ENCODE measurements at places on chromosomes 3 and 15. TPM values are rescaled to one million over a fixed set of nuclear protein-coding genes. Genes with fewer than 3 reads are reported as not detected.

Gene ZNF774
- total RNA-seq, result 4.4 TPM

Gene KNG1
- not detected for total RNA-seq

Gene GPR27
- total RNA-seq, result 1.3 TPM

Gene SIDT1
- total RNA-seq, result 37.5 TPM

Gene CX3CR1
- 1.4 TPM for total RNA-seq

- no peak overlapping the region for H3K27ac ChIP-seq
- no peak overlapping the region for H3K4me3 ChIP-seq
- H3K4me1 ChIP-seq, result no peaks in the 10 kb centered on the region
These were observed 14.0 kb downstream of the PLCH1 start for GRCh38 chr3:155730843-155731242.

DNA sequence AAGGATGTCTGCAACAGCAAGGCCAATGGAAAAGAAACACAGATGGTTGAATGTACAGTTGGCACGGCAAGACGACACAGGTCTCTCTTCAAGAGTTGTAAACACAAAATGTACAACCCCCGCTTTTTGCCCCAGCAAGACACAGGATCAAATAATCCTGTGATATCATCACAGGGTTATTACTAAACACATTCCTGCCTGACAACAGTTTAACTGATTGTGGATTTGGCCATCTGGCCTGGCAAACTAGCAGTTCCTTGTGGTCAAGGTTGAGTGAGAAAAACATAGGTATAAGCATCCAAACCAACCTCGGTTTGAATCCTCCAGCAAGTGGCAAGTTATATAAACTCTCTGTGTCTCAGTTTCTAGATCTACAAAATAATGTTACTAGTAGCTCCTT, 23.4 kb downstream of the PARP16 start:
- no peak overlapping the region for H3K27ac ChIP-seq
- H3K27me3 ChIP-seq, result no peaks in the 10 kb centered on the region
- no peaks in the 10 kb centered on the region for H3K4me1 ChIP-seq
- H3K4me3 ChIP-seq, result no peak overlapping the region
- no peak for DNase-seq

DNA sequence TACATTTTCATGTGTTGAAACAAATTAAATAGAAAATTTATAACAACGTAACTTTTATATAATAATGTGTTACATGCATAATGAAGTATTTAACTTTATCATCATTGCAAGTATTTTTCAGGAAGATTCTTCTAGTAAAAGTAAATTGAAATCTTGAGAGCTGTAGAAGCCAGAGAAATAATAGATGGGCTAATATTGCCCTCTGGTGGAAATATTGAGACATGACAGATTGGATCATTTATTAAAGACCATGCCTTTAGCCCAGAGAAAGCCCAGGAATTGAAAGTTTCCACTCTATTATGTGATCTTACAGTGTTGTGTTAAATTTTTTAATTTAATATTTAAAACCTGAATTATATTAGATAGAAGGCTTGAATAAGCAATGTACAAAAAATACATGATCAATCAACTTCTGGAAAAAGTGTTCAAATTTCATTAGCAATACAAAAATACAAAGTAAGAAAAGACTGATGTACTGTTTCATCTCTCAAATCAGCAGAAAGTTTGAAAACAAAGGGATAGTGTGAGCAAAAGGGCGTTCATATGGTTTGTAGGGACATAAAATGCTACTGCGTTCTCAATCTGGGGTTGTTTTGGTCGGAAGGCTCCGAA, 52.7 kb upstream of the SPTSSB start:
- no peaks in the 10 kb centered on the region for H3K36me3 ChIP-seq
- DNase-seq, result no peak
- no peak overlapping the region for H3K27ac ChIP-seq
- H3K4me1 ChIP-seq, result no peaks in the 10 kb centered on the region

DNA sequence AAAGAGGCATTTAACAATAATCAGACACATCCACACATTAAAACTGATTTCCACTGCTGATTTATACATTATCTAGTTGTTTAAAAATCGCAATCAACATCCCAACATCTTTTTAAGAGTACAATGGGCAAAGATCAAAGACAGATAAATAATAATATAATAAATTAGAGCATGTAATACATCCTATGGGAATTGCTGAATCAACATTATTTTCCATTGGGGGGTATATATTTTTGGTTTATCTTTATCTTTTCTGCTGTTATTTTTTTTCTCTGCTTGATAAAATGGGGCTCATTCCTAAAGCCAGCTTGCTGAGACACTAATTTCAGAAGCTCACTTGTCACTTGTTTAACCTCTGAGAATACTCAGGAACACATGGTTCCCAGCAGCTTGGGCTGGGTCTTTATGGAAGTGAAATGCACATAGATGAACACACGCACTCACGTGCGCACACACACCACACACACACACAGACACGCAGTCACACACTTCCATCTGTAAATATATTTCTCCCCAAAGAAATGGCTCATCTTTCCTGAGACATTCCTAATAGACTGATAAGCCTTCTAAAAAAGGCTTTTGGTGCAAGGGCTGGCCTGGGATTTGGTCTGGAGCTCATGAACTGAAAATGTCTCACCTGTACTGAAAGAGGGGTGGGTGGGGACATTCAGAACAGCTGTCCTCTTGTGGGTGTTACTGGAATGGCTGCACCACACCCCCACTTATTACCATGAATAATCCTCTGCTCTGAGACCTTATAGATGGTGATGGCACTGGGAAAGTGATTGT, 3.5 kb upstream of the PPIB start:
- peaks cover 23% of the 10 kb centered on the region for H3K4me1 ChIP-seq
- H3K27me3 ChIP-seq, result no peaks in the 10 kb centered on the region
- no peak overlapping the region for H3K27ac ChIP-seq
- no peak overlapping the region for H3K4me3 ChIP-seq
- no peak for DNase-seq
- peaks cover 6% of the 10 kb centered on the region for H3K36me3 ChIP-seq

DNA sequence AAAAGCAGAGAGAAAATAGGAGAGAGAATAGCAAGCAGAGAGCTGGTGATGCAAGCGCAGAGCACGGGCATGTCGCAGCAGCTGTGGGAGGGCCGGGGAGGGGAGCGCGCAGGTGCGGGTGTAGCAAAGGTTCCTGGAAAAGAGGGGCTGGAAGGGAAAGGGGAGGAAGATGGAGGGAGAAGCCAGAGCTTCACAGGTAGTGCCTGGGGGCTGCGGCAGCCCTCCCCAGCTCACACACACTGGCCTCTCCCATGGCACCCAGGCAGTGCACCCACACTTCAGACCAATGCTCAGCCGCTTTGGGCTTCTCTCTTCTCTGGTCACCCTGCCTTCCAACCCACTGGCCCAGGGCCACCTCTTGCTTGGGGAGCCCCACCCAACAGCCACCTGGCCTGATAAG, 72.1 kb downstream of the ADAMTS7 start:
- peak; percentile 54 for DNase-seq
- H3K4me3 ChIP-seq, result no peak overlapping the region
- H3K36me3 ChIP-seq, result no peaks in the 10 kb centered on the region
- no peaks in the 10 kb centered on the region for H3K4me1 ChIP-seq
- no peaks in the 10 kb centered on the region for H3K27me3 ChIP-seq

- H3K36me3 ChIP-seq, result no peaks in the 10 kb centered on the region
- no peak overlapping the region for H3K27ac ChIP-seq
- no peak for DNase-seq
- peaks cover 26% of the 10 kb centered on the region for H3K27me3 ChIP-seq
These were observed 2.1 kb downstream of the ITGA11 start for GRCh38 chr15:68429691-68430470.

DNA sequence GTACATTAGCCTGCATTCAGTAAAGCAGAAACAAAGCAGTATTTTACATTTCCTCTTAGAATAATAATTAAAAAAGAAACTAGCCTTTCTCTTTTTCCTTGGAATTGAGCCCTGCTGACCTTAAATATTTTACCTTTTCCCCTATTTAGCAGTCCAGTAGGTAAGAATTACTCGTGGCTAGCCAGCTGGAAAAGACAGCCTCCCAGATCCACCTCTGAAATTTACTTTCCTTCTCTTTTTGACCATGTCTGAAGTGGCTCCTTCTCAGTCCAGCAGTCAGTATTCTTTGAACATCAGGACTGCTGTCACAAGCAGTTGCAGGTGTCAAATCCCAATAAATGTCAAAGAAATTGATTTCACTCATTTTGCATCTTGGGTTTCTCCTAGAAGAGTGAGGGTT, 311.5 kb upstream of the DCBLD2 start:
- DNase-seq, result no peak
- no peaks in the 10 kb centered on the region for H3K36me3 ChIP-seq
- no peak overlapping the region for H3K4me3 ChIP-seq
- no peaks in the 10 kb centered on the region for H3K27me3 ChIP-seq

- H3K4me3 ChIP-seq, result no peak overlapping the region
- H3K4me1 ChIP-seq, result no peaks in the 10 kb centered on the region
- DNase-seq, result no peak
- H3K27me3 ChIP-seq, result no peaks in the 10 kb centered on the region
These were observed 189.3 kb upstream of the ROBO1 start for GRCh38 chr3:79957066-79957465.

DNA sequence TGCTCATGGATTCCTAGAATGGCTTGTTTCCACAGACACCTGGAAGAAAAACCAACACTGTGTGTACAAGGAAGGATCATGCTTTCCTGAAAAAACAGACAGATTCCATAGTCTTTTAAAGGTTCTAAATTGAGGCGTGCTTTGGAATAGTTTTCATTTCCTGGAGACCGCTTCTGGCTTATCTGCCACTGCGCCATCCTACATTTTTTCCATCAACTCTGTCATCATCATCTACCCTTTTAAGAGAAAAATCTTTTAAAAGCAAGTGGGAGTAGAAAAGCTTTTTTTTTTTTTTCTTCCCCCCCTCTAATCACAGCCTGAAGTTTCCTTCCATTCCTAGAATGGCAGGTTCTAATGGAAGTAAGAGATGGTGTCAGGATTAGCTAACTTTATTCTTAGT, 379.4 kb upstream of the C2CD4B start:
- H3K4me3 ChIP-seq, result no peak overlapping the region
- DNase-seq, result no peak
- H3K4me1 ChIP-seq, result peaks cover 12% of the 10 kb centered on the region
- no peaks in the 10 kb centered on the region for H3K27me3 ChIP-seq

GRCh38 chr3:16932877-16933276, 48.1 kb downstream of the PLCL2 start:
- no peak overlapping the region for H3K27ac ChIP-seq
- H3K4me1 ChIP-seq, result no peaks in the 10 kb centered on the region
- no peaks in the 10 kb centered on the region for H3K27me3 ChIP-seq
- H3K36me3 ChIP-seq, result no peaks in the 10 kb centered on the region
- DNase-seq, result no peak
- H3K4me3 ChIP-seq, result no peak overlapping the region

Measured in upper lobe of left lung (tissue), 6 donors.